ENCODE measurements at places on chromosomes 5 and 9. TPM values are rescaled to one million over a fixed set of nuclear protein-coding genes. Genes with fewer than 3 reads are reported as not detected.

SPATA31D4 gene
- not detected for polyA plus RNA-seq

IFT74 gene
- polyA plus RNA-seq = 3.1 TPM

GBGT1 gene
- polyA plus RNA-seq = 1.6 TPM

TAF1L gene
- not detected for polyA plus RNA-seq

SLC46A2 gene
- 0.01 TPM for polyA plus RNA-seq

RASEF gene
- 0.04 TPM for polyA plus RNA-seq

DNA sequence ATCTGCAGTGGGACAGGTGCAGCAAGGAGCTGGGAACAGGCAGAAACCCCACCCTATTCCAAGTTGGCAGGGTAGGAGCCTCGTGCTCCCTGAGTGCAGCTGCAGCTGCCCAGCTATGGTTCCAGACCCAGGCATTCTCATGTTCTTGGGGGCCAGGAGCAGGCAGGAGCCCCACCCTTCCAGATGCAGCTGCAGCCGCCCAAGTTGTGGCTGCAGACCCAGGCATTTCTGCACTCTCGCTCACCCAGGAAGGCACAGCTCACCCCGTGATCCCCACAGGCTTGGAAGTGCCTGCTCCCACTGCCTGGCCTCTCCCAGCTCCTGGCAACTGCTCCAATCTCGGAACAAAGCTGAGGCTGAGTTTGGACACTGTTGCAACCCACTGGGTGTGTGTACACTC, 275.8 kb upstream of the ADRA1B start:
- no peak overlapping the region for H3K27ac ChIP-seq
- no peaks in the 10 kb centered on the region for H3K4me1 ChIP-seq
- H3K36me3 ChIP-seq = no peaks in the 10 kb centered on the region
- DNase-seq = no peak

DNA sequence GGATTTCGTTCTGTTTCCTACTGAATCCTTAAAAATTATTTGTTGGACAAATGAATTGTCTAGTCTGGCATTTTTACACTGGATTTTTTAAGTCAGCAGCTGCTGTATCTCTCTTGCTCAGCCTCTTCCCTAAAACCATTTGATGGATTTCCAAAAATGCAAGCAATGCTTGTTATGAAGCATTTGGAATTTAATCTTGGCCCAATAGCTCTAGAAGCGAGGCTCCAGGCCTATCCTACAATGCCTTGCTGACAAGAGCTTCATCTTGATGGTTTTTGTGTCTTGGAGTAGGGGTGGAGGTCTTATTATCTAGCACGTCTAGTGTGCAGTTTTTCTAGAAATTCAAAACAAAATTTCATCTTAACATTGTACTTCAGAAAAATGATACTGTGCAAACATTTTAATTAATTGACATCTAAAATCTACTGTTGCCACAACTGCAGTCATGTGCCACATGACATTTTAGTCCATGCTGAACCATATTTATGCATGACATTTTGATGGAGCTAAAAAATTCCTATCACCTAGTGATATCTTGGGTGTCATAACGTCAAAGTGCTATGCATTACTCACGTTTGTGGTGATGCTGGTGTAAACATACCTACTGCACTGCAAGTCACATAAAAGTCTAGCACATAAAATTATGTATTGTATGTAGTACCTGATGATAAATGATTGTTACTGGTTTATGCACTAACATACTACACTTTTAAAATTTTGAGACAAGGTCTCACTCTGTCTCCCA, 5.9 kb upstream of the RAD23B start:
- no peak overlapping the region for H3K4me3 ChIP-seq
- no peak overlapping the region for H3K27ac ChIP-seq
- H3K27me3 ChIP-seq = no peaks in the 10 kb centered on the region
- DNase-seq = no peak
- H3K36me3 ChIP-seq = no peaks in the 10 kb centered on the region

GRCh38 chr9:136010615-136011361, 49.6 kb upstream of the UBAC1 start:
- no peak overlapping the region for H3K4me3 ChIP-seq
- no peak overlapping the region for H3K27ac ChIP-seq
- DNase-seq = peak; percentile 50
- H3K36me3 ChIP-seq = peaks cover 56% of the 10 kb centered on the region
- peaks cover 10% of the 10 kb centered on the region for H3K4me1 ChIP-seq
- no peaks in the 10 kb centered on the region for H3K27me3 ChIP-seq

- no peak overlapping the region for H3K4me3 ChIP-seq
- peak overlapping the region; percentile 53 for H3K27ac ChIP-seq
- H3K4me1 ChIP-seq = peaks cover under 1% of the 10 kb centered on the region
Measured at GRCh38 chr9:112080831-112081542, 94.1 kb downstream of the SUSD1 start.

DNA sequence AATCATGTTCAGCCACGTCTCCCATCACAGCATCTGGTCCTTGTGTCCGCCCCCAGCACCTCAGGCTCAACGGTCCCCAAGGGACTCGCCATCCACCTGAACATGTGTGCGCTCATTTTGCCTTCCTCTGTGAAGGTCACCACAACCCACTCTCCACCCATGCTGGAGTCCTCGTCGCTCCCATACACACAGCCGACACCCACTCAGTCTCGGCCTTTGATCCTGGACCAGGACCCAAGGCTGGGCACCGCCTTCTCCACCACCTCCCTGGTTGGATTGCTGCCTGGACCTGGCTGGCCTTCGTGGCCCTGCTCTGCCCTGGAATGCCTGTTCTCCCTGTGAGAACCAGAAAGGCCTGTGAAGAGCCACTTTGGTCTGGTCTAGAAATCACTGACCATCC, 60.3 kb downstream of the UBE2QL1 start:
- H3K4me3 ChIP-seq = no peak overlapping the region
- peaks cover 8% of the 10 kb centered on the region for H3K4me1 ChIP-seq
- DNase-seq = no peak
- no peaks in the 10 kb centered on the region for H3K36me3 ChIP-seq
- H3K27ac ChIP-seq = no peak overlapping the region

- no peak overlapping the region for H3K4me3 ChIP-seq
- H3K27ac ChIP-seq = no peak overlapping the region
- H3K36me3 ChIP-seq = no peaks in the 10 kb centered on the region
- no peak for DNase-seq
- no peaks in the 10 kb centered on the region for H3K27me3 ChIP-seq
Measured at GRCh38 chr9:87620731-87621322, 105.1 kb upstream of the CTSL start.

- H3K4me1 ChIP-seq = no peaks in the 10 kb centered on the region
- no peak overlapping the region for H3K27ac ChIP-seq
Measured at GRCh38 chr5:1239505-1240251, 14.5 kb downstream of the SLC6A18 start.
